ENCODE measurements at places on chromosomes 3 and 15.

DNA sequence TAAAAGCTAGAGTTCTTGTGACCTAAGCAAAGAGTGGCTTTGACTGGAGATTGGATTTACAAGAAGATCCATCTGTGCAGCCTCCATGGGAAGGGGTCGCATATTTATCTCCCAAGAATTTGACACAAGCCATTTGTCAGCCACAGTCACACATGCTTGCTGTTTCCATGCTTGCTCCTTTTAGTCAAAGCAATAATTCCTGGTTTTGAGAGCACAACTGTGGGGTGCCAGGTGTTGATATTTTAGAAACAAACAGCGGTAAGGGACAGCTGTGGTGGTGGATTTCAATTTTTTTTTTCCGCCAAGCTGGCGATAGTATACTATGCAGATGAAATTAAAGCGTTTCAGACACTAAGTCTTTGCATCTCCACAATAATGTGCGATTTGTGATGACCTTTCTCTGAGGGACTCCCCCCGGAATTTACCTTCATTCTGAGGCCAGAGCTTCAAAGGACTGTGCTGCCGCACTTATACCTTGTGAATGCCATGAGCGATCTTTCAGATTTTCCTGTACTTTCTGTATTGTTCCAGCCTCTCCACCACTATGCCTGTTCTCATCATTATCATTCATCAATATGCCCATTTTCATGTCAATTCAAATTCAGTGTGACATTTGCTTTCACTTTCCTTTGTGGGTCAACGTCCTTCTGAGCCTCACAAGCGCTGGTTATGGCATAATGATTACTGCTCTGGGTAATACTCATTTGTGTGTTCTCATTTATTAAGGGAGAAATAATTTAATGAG lies 108.2 kb upstream of the KBTBD8 start:
- DNase-seq = no peak

DNA sequence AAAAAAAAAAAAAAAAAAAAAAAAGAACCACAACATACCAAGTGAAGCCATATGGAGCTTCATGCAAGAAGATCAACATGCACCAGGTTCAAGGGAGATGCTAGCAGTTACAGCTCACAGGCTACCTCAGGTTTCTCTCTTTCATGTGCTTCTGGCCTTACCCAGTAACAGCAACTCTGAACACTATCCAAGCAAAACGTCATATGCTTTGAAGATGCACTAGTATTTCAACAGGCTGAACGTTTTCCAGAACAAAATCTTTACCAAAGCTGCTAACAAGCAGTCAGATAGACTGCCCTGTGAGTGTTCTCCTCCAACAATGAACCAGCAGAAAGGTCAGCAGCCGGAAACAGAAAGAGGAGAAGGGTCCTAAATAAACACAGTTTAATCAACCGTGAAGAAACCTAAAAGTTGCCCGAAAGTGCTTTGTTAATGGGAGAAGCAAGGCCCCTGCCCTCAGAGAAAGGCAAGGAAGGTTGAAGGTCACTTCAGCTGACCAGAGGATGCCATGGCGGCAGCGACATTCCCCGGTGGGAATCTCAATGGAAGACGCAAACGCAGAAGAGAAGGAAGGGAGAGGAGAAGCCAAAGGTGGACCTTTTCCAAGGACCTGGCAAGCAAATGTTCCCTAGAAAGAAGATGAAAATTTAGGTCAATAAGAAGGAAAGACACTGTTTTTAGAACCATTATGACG lies 80.1 kb downstream of the CCNL1 start:
- DNase-seq = no peak

- DNase-seq = no peak
Observed at GRCh38 chr15:45148076-45149059, 18.6 kb downstream of the DUOX1 start.

- DNase-seq = no peak
Observed at GRCh38 chr15:57780471-57780870, 74.0 kb downstream of the POLR2M start.

DNA sequence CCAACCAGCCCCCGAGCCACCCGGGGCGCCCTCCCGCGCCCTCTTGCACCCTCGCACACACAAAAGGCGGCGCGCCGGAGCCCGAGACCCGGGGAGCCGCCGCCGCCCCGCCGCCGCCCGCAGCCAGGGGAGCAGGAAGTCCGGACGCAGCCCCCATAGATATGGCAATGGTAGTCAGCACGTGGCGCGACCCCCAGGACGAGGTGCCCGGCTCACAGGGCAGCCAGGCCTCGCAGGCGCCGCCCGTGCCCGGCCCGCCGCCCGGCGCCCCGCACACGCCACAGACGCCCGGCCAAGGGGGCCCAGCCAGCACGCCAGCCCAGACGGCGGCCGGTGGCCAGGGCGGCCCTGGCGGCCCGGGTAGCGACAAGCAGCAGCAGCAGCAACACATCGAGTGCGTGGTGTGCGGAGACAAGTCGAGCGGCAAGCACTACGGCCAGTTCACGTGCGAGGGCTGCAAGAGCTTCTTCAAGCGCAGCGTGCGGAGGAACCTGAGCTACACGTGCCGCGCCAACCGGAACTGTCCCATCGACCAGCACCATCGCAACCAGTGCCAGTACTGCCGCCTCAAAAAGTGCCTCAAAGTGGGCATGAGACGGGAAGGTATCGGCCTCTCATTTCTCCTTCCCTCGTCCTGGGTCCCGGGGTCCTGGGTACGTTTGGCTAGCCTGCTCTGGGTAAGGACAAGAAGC lies 1.6 kb downstream of the NR2F2 start:
- DNase-seq = no peak

DNA sequence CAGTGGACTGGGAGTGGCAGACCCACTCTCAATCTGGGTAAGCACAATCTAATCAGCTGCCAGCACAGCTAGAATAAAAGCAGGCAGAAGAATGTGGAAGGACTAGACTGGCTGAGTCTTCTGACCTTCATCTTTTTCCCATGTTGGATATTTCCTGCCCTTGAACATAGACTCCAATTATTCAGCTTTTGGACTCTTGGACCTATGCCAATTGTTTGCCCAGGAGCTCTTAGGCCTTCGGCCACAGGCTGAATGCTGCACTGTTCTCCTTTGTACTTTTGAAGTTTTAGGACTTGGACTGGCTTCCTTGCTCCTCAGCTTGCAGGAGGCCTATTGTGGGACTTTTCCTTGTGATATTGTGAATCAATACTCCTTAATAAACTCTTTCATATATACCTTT lies 477.7 kb upstream of the ZNF385D start:
- no peak for DNase-seq

DNA sequence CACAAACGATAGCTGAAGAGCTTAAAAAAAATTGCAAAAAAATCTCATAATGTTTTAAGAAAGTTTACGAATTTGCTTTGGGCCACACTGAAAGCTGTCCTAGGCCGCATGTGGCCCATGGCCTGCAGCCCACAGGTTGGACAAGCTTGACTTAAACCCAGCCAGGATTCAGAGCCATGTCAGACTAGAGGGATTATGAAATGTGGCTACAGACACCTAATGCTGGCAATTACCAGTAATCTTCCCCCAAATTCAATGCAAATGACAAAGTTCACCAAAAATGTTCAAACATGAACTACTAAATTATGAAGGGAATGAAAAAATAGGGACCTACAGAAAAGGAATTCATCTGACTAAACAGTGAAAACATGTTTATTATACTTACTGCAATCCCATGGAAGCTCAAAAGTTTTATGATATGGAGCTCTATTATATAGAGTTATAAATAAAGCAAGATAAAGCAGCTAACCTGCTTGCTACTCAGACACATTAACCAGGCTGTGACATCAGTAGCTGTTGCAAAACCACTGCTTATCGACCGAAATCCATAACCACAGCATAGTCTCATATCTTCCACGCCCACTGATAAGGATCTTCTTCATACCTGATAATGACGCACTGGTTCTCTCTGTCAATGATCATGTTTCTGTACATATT lies 49.2 kb downstream of the LDHAL6B start:
- no peak for DNase-seq

DNA sequence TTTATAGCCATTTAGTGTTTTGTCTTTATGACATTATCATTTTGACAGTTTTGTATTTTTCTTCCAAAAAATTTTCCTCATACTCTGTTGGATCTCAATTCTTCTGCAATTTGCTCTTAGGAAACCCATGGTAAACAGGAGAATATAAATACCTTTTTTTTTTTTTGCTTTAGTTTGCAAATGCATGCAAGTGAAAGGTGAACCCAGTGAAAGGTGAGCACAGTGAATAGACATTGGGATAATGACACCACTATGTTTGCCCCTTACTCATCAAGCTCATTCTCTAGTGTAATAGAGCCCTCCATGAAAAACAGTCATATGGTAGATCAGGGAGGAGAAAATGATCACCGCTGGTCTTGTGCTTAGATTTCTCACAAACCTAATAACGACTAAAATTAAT lies 59.0 kb upstream of the TRPC1 start:
- no peak for DNase-seq

DNA sequence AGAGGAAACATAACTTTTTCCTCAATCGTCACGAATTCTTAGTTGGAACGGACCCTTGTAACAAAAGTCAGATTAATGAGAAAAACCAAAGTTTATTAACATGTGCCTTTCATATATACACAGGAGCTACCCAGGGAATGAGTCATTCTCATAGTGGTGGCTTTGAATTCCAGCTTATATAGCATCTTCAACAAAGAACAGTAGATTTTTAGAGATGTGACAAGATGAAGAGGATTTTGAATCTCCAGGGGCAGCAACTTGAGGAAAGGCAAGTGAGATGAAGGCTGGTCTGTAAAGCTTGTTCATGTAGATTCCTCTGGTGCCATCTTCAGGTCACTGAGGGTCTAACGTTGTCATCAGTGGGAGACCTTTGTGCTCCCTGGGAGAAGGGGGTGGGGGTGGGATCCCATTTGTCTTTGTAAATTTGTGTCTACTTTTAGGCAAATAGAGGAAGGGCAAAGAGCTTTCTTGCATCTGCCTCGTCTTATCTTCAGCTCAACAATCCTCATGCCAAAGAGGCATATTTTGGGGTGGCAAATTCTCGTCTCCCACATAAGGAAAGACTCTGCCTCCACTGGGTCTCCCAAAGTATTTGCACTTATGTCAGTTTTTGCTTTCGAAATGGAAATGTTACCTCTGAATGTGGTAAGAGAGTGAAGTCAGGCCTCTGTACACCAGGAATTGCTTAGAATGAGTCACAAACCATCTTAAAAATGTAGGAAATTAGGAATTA lies 29.5 kb downstream of the CLEC3B start:
- DNase-seq = no peak

DNA sequence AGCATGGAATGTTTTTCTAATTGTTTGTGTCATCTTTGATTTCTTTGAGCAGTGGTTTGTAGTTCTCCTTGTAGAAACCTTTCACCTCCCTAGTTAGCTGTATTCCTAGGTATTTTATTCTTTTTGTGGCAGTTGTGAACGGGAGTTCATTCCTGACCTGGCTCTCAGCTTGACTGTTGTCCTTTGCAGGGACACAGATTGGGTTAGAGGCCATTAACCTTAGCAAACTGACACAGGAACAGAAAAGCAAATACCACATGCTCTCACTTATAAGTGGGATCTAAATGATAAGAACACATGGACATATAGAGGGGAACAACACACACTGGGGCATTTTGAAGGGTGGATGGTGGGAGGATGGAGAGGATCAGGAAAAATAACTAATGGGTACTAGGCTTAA lies 52.2 kb upstream of the RORA start:
- no peak for DNase-seq

DNA sequence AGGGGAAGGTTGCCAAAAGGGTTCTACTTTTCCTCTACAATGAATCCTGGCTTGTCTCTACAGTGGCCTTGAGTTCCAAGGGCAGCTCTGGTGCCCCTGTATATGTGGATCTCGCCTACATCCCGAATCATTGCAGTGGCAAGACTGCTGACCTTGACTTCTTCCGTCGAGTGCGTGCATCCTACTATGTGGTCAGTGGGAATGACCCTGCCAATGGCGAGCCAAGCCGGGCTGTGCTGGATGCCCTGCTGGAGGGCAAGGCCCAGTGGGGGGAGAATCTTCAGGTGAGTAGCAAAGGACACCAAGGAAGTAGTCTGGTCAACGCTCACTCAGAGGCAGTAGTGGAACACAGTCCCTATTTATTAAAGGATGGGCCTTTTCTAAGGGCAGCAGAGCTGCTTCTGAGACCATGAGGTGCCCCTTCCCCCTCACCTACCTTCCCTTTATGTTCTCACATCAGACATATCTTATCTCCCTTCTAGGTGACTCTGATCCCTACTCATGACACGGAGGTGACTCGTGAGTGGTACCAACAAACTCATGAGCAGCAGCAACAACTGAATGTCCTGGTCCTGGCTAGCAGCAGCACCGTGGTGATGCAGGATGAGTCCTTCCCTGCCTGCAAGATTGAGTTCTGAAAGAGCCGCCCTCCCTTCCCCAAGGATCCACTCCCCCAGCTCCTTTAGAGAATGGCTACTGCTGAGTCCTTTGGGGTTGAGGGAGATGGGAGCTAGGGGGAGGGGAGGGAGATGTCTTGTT lies 12.4 kb downstream of the MAP1A start:
- DNase-seq = no peak

DNA sequence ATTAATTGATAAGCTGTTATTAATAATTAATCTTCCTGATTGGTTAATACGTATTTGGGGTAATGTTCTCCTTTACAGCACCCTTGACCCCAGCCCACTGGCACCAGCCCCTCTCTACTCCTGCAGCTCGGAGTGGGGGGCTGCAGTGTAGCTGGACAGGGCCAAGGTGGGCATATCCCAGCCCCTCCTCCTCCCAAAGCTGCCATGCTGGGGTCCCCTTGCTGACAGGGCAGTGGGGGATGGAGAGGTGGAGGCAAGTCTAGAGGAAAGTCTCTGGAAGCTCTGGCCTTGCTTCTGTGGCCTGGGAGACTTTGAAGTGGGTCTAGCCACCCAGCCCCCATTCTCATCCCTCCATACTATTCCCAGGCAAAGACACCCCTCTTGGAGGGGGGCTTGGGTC lies 35.8 kb downstream of the HCN4 start:
- DNase-seq = no peak

DNA sequence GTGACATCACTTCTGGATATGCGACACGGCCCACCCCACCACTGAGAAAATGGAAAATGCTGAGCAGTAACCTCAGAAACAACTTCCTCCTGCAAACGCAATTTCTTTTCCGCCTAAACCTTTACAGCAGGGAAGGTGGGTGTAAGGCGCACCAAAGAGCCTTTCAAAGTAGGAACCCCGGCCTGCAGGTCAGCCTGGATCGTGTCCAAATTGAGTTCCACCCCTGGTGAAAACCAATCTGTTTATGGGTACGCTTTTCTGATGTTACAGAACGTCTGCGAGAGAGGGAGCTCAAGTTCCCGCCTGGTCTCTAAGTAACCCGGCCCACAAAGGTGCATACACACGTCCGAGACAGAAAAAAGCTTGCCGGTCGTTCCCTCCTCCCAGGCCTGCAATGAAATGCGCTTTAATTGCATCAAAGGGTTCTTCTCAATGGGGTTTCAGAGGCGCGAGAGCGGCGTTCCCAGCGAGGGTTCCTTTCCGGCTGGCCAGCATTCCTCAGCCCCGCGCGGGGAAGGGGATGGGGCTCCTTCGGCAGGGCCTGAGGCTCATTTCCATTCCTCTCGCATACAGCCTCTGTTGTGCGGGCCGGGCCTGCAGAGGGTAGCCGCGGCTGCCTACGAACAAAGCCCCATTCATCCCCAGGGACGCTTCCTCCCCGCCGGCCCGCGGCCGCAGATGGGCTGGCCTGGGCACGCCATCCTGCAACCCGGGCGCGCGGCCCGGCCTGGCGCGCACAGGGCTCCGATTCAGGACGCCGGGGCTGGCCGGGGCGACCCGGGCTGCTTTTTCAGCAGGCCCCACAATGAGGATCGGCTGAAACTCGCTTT lies 138.1 kb downstream of the TMCO5A start:
- no peak for DNase-seq
